ENCODE measurements at places on chromosomes 3 and 15. TPM values are rescaled to one million over a fixed set of nuclear protein-coding genes. Genes with fewer than 3 reads are reported as not detected.

INAFM2 gene
- total RNA-seq = 5.2 TPM

TOP2B gene
- 88.1 TPM for total RNA-seq

GRCh38 chr3:16488637-16489036 is 24.9 kb downstream of the RFTN1 start:
- peaks cover 8% of the 10 kb centered on the region for H3K36me3 ChIP-seq
- H3K4me3 ChIP-seq = no peak overlapping the region
- H3K4me1 ChIP-seq = peaks cover 7% of the 10 kb centered on the region
- no peak for DNase-seq
- H3K27me3 ChIP-seq = no peaks in the 10 kb centered on the region

GRCh38 chr15:72306211-72306785 is 13.7 kb downstream of the CELF6 start:
- no peak overlapping the region for H3K27ac ChIP-seq
- DNase-seq = no peak
- H3K27me3 ChIP-seq = no peaks in the 10 kb centered on the region
- H3K36me3 ChIP-seq = no peaks in the 10 kb centered on the region
- H3K4me1 ChIP-seq = no peaks in the 10 kb centered on the region

All from vagina (tissue), 2 donors.